ENCODE measurements at places on chromosomes 12 and 14.

GRCh38 chr12:58804749-58805148, 115.6 kb downstream of the LRIG3 start:
- DNase-seq = no peak

DNA sequence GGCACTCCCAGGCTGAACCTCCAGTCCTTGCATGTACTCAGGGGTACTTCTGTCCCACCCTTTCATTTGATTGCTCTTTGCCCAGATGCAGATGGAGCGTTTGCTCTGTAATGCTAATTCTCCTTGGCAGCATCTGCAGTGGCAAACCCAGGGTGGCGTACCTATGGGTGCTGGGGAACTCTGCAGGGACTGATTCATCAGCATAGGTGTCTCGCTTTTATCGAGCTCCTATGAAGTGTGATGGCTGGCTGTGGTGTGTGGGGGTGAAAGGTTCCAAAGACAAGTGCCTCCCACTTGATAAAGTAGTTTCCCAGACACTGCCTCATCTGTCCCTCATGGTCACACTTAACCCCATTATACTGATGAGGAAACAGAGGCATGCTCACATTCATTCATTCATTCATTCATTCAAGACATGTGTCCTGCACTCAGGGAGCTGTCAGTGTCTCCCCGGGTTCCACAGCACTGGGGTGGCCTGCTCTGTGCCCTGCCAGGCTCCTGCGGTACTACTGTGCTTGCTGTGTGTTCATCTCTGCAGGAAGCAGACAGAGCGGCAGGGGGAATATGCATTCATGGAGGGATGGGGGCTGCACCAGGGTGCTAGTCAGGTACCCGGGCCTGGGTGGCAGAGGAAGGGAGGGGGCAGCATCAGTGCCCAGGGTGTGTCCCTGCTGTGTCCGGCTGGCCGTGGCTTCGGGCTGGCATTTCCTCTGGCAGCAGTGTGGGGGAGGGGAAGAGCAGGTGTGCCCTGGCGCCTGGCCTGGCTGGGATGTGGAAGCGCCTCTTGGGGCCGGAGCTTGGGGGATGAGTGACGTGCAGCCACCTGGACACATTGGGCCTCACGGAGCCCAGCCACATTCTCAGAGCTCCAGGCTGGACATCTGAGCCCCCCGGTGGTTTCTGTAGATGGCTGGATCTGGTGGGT, 110.9 kb downstream of the TSPAN9 start:
- no peak for DNase-seq

DNA sequence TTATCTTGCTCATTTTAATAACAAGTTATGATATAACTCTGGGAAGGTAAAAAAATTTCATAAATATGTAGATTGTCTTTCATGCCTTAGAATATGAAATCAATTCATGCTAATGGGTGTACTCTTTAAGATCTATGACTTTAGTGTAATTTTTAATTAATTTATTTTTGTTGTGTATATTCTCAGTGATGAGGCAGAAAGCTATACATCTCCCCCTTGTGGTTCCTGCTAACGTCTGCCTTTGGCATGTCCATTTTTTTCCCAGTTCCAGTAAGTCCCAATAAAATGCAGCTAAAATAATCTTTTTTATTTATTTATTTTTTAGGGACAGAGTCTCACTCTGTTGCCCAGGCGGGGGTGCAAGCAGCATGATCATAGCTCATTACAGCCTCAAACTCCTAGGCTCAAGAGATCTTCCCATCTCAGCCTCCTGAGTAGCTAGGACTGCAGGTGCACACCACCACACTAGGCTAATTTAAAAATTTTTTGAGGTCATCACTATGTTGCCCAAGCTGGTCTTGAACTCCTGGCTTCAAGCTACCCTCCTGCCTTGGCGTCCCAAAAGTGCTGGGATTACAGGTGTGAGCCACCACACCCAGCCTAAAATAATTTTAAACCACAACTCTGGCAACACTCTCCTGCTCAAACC, 3.3 kb upstream of the CHURC1 start:
- no peak for DNase-seq

DNA sequence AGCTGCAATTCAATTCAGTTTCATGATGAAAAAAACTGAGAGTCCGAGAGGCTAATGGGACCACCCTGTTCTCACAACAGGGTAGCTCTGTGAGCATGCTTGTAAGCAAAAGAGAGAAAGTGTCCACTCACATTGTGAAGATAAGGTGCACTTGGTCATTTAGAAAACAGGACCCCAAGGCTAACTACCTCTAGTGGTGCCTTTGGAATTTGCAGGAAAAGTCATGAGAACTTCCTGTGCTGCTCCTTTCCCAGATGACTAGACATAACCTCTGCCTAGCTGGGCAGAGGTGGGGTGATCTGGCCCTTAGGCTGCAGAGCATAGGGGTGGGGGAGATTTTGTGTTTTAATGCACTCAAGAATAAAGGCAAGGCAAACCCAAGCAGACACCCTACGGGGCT, 118.9 kb downstream of the STAB2 start:
- no peak for DNase-seq

GRCh38 chr12:8603286-8603685, 9.4 kb downstream of the AICDA start:
- no peak for DNase-seq

DNA sequence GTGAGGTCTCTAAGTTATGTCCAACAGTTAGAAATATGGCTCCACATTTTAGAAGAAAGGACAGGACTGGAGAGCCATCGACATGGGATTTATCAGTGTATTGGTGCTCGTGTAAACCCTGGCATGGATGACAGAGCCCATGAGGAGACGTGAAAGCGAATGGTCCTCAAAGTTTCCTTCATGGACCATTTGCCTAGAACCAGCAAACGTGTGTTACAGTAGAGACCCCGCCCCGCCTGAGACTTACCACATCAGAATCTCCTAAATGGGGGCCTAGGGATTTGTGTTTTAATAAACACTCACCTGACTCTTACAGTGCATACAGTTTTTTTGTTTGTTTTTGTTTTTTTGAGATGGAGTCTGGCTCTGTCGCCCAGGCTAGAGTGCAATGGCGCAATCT, 12.2 kb downstream of the EVL start:
- DNase-seq = no peak

GRCh38 chr14:74591394-74591793, 20.6 kb downstream of the LTBP2 start:
- no peak for DNase-seq

DNA sequence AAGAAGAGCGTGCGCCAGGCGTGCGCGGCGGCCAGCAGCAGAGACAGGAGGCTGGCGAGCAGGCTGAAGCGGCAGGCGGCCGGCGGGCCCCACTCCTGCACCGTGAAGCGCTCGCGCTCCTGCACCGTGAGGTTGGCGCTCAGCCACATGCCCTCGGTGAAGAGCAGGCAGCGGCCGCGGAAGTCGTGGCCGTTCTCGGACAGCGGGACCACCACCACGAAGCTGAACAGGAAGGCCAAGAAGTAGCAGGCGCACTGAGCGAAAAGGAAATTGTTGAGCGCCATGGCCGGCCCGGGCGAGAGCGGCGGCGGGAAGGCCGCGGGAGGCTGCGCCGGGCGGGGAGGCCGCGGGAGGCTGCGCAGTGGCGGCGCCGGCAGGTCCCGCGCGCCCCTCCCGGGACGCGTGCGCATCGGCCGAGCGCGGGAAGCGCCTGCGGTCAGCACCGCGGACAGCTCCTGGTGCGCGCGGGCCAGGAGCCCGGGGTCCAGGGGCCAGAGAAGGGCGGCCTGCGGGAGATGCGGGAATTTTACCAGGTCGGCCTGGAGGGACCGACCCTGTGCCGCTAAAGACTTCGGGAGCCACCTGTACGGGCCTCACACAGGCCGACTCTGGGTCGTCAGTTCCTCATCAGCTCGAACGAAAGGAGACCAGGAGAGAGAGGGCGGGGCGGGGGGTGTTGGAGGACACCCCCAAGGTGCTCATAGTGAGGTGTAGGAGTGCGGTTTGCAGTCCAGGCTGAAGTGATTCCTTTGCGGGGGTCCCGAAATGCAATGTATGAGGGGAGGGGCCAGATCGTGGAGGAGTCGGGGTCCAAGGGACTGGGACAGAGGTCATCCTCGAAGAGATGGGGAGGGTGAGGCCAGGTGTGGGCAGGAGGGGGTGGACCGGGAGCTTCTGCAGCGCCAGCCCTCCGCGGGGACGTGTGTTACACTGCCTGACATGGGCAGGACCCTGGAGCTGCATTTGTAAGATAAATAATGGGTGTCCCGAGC, at the start of gene TMEM179:
Gene TMEM179 (minus strand): TSS at position 315 of the 992 bp plus-strand sequence. CDS start 31 bp downstream, at position 284.
- DNase-seq = no peak
